Astrocyte of the hippocampus (primary cell): ENCODE measurements at places on chromosomes 1 and 21.

- DNase-seq = no peak
Measured at GRCh38 chr1:39086865-39087409, 60.8 kb downstream of the NDUFS5 start.

GRCh38 chr1:67058242-67058641, 4.3 kb upstream of the SLC35D1 start:
- DNase-seq = no peak

DNA sequence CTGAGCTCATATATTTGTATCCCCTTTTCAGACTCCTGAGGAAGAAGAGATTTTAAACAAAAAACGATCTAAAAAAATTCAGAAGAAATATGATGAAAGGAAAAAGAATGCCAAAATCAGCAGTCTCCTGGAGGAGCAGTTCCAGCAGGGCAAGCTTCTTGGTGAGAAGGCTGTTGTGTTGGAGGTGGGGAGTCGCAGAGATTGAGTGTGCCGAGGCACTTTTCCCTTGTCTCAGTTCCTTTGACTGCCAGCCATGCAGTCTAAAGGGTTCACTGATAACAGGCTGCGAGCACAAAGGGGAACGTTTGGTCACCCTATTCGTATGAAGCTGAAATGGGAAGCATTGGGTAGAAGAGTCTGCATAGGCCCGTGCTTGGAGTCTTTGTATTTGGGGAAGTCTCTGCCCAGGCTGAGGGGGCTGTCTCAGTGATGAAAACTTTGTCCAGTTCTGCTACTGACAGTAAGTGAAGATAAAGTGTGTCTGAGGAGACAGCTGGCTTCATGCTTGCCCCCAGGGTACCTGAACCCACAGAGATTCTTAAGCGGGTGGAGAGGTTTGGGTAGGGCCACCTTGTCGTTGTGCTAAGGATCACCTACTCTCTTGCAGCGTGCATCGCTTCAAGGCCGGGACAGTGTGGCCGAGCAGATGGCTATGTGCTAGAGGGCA, 2.8 kb downstream of the RPS8 start:
- DNase-seq = no peak

- no peak for DNase-seq
Measured at GRCh38 chr1:121518726-121519041, 333.9 kb downstream of the SRGAP2C start.

GRCh38 chr1:54268762-54269297, 68.9 kb downstream of the MRPL37 start:
- no peak for DNase-seq

DNA sequence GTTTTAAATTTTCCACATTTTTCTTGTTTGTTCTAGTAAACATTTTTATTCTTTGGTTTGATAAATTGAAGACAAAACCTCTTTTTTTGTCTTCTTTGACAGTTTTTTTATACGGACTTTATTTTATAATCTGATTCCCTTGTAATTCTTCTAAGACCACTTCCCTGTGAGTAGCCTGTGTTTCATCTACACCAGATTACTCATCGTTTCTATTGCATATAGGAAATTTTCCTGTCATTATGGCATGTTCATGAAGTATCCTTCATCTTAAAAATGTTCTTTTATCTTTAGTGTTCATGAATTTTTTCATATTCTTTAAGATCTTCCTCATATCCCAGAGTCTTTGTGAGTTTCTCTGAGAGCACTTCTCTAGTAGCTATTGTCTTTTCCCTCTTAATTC, 109.8 kb downstream of the USP25 start:
- no peak for DNase-seq

GRCh38 chr1:183470961-183471742, 1.1 kb upstream of the SMG7 start:
- DNase-seq = peak; percentile 89

DNA sequence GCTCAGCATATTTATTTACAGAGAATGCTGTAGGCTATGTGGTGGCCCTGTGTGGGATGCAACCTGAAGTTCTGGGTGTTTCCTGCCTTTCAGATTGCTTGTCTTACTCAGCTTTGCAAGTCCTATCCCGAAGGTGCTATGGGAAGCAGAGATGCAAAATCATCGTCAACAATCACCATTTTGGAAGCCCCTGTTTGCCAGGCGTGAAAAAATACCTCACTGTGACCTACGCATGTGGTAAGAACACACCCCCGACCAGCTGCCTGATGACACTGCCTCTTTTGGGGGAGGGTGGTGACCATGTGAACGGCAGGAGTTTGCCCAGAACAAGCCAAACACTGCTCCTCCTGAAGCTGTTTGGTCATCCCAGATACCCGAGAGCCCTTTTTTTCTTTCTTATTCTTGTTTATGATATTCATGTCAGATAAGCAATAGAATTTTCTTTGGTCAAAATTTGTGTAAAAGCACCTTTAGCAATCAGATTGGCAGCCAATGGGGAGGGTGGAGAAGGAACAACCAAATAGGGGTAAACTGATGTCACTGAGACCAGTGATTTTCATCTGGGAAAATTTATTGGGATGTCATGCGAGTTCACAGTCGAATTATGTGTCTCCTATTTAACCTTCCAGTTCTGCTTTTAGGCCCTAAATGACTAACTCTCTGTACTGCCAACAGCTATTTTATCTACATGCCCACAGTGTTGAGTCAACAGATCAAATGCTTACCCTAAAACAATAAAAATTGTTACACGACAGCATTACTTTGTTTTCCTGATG, 82.6 kb downstream of the EVA1C start:
- DNase-seq = peak; percentile 63

DNA sequence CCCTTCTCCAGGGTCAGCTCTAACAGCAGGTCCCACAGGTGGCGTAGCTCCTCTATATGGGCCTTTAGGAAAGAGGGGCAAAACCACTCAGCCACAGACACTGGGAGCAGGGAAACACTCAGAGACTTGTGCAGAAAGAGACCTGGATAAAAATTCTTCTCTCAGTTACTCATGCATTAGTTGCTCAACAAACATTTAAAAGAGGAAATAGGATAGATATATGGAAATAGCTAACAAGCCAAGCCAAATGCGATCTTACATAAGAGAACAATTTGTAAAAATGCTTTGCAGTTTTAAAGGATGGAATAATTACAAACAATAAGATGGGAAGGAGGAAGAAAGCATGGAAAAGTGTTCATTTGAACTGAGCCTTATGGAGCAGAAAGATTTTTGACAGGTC, 4.9 kb downstream of the SPTA1 start:
- no peak for DNase-seq

- no peak for DNase-seq
Measured at GRCh38 chr21:42753804-42754203, 100.4 kb downstream of the PDE9A start.

DNA sequence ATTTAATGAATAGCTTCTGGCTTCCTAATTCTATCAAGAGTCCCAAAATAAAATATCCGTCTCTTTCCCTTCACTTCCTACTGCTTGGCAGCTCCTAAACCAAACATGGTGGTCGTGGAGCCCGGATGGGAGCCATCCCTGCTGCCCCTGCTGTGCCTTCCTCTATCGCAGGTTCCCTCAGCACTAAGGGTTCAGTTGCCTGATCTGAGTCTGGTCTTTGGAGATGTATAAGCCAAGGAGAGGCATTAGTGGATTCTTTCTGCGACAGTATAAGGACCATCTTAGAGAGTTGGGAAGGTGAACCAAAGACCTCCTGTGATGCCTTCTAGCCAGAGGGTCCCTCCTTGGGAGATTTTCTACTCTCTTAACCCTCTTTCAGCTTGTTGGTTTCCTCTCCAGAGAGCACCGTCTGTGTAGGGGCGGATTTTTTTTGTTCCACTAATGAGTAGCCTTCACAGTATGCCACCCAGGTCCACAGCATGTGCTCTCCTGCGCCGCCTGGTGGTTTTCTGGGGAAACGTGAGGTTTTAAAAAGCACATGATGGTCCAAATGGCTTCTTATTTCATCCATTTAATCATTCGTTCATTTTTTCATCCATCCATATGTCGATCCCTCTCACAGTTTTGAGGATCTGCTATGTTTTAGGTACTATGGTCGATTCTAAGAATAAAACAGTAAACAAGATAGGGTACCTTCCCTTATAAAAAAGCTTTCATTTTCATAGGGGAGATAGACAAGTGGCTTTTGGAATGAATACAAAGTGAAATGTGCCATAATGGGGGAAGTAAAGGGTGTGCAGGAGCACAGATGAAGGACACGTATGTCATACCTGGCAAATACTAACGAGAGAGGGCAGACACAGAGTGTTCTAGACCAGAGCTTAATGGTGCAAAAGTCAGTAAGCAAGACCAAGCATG, 71.0 kb downstream of the NFASC start:
- peak; percentile 81 for DNase-seq

DNA sequence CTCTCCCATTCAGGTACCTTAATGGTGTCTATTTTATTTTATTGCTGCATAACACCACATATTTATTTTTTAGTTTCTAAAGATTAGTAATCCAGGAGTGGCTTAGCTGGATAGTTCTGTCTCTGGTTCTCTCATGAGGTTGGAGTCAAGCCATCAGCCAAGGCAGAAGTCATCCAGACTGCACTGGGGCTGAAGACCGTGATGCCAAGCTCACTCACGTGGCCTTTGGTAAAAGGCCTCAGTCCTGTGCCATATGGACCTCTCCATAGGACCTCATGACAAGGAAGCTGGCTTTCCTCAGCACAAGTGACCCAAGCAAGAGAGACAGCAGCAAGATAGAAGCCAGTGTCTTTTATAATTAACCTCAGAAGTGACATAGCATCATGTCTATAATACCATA, 23.0 kb upstream of the DDR2 start:
- DNase-seq = no peak

DNA sequence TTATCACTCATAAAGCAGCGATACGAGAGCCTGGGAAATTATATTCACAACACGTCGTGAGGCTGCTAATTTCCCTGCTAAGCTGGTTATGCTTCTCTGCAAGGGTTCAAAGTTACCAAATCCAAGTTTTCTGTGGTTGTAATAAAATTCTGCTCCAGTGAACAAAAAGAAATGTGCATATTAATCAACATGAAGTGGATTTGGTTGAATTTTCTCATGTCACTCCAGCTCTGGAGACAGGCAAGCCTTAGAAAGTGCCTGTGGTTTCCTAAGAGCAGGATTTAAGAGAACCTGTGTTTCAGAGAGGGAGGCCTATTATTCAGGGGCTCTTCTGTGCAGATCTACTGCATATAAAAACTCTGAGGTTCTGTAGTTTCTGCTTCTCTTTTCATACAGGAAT, 87.5 kb downstream of the WLS start:
- DNase-seq = peak; percentile 85

- DNase-seq = no peak
Measured at GRCh38 chr21:45856906-45857305, 124.7 kb upstream of the COL6A1 start.

GRCh38 chr1:112674986-112675727, 698 bp downstream of the MOV10 start:
- DNase-seq = peak; percentile 79

DNA sequence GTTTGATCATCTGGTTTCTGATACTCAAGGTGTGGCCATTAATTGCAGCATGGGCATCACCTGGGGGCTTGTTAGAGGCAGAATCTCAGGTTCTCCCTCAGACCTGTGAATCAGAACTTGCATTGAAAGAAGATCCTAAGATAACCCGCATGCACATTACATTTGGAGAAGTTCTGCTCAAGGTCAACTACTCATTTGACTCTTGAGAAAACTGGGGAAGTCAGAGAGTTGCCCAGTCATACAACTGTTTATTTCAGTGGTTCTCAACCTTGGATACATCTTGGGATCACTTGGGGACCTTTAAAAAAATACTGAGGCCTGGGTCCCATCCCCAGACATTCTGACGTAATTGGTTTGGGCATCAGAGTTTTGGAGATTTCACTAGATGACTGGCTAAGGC, 30.5 kb downstream of the CAMTA1 start:
- DNase-seq = no peak

DNA sequence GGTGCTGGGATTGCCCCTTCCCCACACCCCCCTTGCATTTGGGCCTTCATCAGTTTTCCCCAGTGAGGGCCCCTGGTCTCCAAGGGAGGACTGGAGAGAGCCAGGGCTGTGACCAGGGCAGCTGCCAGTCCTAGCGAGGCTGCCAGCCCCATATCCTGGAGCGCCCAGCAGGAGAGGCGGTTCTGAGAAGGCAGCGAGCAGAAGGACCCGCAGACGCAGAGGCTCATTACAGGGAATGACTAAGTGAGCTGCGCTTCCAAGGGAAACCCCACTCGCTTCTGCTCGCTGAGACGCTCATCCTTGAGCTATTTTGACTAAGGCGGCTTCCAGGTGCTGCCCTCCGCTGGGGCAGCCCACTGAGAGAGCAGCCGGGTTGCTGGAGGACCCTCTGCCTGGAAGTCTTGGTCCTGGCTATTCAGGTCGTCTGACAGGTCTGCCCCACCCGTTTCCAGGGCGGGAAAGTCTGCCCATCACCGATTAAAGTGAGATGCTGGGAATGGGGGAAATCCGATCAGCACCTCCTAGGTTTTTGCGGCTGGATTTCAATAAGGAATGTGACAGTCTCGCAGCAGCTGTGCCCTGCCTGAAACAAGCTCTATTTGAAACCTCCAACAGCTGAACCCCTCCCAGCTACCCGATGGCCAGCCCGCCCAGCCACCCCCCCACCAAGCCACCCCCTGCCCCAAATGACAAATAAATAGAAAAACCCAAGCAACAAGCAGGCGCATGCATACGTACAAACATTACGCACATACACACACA, 2.8 kb downstream of the KCNN3 start:
- DNase-seq = peak; percentile 90

DNA sequence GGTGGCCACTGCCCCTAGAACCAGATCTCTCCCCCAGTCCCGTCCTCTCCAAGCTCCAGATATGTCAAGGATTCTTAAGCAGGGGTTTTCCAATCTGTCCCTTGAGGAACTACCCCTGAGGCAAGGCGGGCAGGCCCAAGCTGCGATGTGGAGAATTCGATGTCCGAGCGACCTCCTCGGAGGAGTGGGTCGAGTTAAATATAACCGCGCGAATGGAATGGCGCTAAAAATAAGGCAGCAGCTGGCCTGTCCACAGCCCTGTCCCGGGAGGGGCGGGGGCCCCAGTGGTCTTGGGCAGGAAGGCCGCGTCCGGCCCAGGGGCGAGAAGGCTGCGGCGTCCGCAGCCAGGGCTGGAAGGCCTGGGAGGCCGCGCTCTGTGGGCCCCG, 5.8 kb upstream of the FOXD3 start:
- no peak for DNase-seq

GRCh38 chr1:199784138-199784895, 243.2 kb upstream of the NR5A2 start:
- DNase-seq = peak; percentile 2

GRCh38 chr1:208036106-208036808, 125.3 kb upstream of the CD34 start:
- DNase-seq = peak; percentile 30

- no peak for DNase-seq
Measured at GRCh38 chr1:23589585-23589986, 30.3 kb upstream of the ID3 start.

GRCh38 chr1:5651964-5652821, 340.0 kb downstream of the NPHP4 start:
- DNase-seq = peak; percentile 11
